ENCODE measurements at places on chromosomes 16 and 17.

DNA sequence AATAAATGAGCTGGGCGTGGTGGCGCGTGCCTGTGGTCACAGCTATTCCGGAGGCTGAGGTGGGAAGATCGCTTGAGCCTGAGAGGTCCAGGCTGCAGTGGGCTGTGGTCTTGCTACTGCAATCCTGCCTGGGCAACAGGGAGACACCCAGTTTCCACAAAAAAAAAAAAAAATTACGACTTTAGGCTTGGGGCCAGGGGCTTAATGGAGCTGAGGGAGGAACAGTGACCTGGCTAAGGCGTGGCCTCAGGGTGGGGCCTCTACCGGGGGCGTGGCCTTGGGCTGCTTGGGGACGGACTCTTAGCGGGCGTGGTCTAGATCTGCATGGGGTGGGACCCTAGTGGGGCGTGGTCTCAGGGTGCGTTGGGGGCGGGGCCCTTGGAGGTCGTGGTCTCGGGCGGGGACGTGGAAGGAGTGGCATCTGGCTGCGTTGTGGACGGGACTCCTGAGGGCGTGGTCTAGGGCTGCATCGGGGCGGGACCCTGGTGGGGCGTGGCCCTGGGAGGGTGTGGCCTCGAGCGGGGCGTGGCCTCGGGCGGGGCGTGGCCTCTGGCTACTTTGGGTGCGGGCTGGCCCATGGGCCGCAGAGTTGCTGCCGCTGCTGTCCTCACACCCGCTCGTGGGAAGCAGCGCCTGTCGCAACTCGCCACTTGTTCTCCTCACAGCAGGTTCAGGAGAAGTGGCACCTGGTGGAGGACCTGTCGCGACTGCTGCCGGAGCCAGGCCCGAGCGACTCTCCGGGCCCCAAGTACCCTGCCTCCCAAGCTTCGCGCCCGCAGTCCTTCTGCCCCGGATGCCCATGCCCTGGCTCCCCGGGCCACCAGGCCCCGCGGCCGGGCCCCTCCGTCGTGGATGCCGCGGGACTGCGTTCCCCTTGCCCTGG lies 5.8 kb upstream of the C17orf99 start:
- H3K4me3 ChIP-seq: peak overlapping the region; percentile 18
- H3K36me3 ChIP-seq: no peaks in the 10 kb centered on the region
- no peak overlapping the region for H3K27ac ChIP-seq
- peak; percentile 91 for DNase-seq
- no peaks in the 10 kb centered on the region for H3K4me1 ChIP-seq

- DNase-seq: no peak
- no peaks in the 10 kb centered on the region for H3K36me3 ChIP-seq
- no peak overlapping the region for H3K4me3 ChIP-seq
- H3K27me3 ChIP-seq: no peaks in the 10 kb centered on the region
- no peaks in the 10 kb centered on the region for H3K4me1 ChIP-seq
- no peak overlapping the region for H3K27ac ChIP-seq
These were observed 59.4 kb downstream of the RTN4RL1 start for GRCh38 chr17:1965556-1966273.

- H3K27me3 ChIP-seq: peaks cover 37% of the 10 kb centered on the region
- no peaks in the 10 kb centered on the region for H3K4me1 ChIP-seq
- no peak for DNase-seq
- H3K4me3 ChIP-seq: peak overlapping the region; percentile 4
- no peak overlapping the region for H3K27ac ChIP-seq
These were observed 1.4 kb downstream of the NOTUM start for GRCh38 chr17:81959362-81960129.

DNA sequence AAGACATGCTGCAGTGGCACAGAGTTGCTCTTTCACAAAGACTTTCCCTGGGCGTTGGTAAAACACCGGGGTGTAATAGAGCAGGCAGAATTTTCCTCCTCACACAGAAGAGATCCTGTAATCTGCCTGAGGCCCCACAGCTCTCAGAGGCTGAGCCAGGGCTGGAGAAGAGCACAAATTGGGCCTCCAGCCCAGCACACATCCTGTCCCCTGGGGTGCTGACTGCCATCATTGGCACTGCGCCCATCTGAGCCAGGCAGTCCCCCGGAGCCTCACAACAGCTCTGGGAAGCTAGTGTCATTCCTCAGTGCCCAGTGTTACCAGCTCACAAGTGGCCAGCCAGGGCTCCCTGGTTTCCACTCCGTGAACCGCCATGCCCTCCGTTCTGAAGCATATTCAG lies 119.4 kb downstream of the SOCS1 start:
- no peak overlapping the region for H3K27ac ChIP-seq
- no peaks in the 10 kb centered on the region for H3K36me3 ChIP-seq
- no peaks in the 10 kb centered on the region for H3K27me3 ChIP-seq
- H3K4me3 ChIP-seq: no peak overlapping the region

DNA sequence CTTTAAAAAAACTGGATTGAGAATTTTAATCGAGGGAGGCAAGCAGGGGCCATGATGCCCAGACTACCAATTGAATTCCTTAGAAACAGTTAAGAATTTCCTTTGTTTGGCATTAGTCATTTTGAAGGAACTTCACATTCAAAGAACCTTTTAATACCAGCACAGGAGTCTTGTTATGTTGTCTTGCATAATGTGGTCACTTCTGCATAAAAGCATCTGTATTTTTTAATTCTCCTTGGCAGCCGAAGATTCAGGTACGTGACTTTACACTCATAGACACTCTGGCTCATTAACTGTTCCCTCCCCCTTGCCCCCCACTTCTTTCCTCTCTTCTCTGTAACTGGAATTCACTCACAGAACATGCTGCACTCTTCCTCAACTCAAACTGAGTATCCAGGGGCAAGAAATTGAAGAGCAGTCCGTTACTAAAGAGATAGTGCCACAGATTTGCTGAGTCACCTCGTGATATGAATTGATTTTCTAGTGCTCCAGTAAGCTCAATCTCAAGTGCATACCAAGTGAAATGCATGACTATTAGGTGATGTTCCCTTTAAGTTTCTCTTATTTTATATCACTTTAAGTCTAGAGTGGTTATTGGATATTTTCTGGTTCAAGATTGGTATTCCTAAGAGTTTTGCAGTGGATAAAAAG lies 572.2 kb upstream of the SOX9 start:
- no peaks in the 10 kb centered on the region for H3K4me1 ChIP-seq
- no peak for DNase-seq
- no peak overlapping the region for H3K4me3 ChIP-seq
- H3K27ac ChIP-seq: no peak overlapping the region
